Activated naive CD8-positive, alpha-beta T cell treated with anti-CD3 and anti-CD28 coated beads, Interleukin-2, amount 50 U/mL, for 24 hours (primary cell): ENCODE measurements at places on chromosomes 5 and 9.

GRCh38 chr5:81397176-81397575 is 3.2 kb upstream of the ACOT12 start:
- no peaks in the 10 kb centered on the region for H3K36me3 ChIP-seq
- no peak overlapping the region for H3K27ac ChIP-seq
- no peak for DNase-seq
- H3K4me3 ChIP-seq = no peak overlapping the region

DNA sequence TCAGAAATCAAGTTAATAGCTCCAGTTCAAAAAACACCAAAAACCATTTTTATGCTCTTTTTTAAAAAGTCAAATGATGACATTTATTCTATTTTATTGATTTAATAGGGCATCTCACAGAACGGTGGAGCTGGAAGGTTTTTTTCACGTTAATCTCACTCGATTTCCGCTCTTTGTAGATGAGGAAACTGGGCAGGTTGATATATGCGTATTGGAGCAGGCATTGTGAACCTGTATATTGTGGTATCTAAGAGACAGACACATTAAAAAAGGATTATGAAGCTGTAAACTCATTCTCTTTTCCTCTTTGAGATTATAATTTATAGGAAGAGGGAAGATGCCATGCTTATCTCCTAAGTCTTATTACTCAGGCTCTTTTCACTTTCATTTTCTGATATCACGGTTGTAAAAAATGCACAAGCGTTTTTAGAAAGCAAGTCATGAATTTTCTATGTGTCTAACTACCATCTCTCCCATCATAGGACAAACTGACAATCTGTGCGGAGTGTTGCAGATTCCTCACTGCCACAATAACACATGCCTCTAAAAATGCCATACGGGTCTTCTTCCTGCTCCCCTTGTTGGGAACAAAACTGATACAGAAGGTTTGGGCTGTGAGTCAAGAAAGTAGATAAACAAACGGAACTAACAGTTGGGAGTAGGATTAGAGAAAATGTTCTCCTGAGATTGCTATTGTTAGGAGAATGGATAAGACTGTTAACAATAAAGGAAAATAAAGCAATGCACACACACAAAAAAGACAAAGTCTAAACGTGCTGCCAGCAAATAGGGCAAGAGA is 1997.7 kb downstream of the MAT2B start:
- H3K4me1 ChIP-seq = no peaks in the 10 kb centered on the region
- no peaks in the 10 kb centered on the region for H3K27me3 ChIP-seq
- H3K27ac ChIP-seq = no peak overlapping the region

DNA sequence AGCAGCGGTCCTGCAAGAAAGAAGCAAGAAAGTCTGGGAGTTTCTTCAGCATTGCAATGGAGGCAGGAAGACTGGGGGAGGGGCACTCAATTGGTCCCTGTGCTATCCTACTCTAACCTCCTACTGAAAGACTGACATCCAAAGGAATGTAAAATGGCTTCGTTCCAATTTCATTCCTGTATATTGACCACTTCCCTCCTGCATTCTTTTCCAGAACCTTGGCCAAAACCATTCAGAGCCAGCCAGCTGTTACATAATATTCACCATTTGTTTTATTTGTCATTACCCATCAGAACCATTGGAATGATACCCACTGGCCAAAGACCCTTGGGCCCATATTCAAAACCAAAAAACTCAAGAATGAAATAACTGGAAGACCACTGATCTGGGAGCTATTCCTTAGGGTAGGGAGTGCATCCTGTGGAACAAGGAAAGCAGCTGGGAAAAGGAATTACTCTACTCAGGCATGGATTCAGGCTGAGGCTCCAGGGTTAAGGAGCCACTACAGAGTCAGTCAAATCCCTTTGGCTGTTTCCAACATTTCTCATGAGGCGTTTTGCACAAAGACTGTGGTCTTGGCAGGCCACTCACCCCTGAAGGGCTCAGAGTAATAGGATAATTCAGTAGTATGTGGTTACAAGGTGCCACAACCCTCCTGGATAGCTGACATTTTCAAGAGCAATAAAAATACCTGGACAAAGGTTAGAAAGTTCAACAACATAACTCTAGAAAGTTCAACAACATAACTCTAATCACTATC is 148.7 kb upstream of the SLC1A3 start:
- peaks cover 12% of the 10 kb centered on the region for H3K27me3 ChIP-seq
- H3K27ac ChIP-seq = no peak overlapping the region
- DNase-seq = no peak
- peaks cover 5% of the 10 kb centered on the region for H3K4me1 ChIP-seq

- H3K27ac ChIP-seq = no peak overlapping the region
- no peak overlapping the region for H3K4me3 ChIP-seq
- H3K27me3 ChIP-seq = peaks cover 13% of the 10 kb centered on the region
- H3K4me1 ChIP-seq = peaks cover 3% of the 10 kb centered on the region
These were observed 38.7 kb downstream of the PLEKHG4B start for GRCh38 chr5:130601-131131.

DNA sequence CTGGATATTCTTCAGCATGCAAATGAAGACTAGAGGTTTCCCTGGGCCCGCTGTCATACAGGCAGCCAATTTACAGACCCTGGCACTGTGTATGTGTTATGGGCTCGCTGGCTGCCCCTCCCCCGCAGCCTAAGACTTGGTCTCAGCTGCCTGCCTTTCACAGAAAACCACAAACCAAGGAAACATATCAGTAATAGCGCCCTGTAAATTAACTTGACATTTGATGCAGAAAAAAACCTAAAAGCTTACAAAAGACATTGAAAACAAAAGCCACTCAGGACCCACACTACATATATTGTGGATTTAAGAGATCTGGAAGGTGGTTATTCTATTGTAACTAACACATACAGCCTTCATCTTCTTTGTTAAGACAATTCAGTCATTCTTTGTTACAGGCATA is 287.0 kb upstream of the TMEM161B start:
- peaks cover 7% of the 10 kb centered on the region for H3K4me1 ChIP-seq
- H3K27me3 ChIP-seq = peaks cover 6% of the 10 kb centered on the region
- no peak overlapping the region for H3K4me3 ChIP-seq
- DNase-seq = no peak

DNA sequence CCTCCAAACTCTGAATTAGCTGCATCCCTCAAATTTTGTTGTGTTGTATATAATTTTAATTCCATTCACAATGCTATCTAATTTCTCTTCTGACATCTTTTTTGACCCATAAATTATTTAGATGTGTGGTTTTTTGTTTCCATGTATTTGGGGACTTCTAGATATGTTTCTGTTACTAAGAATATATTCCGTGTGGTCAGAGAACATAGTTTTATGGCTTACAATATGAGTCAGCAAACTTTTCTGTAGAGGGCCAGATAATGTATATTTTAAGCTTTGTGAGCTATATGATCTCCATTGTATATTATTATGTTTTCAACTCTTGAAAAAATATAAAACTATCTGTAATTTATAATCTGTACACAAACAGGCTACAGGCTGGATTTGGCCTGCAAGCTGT is 33.4 kb downstream of the MVB12B start:
- peaks cover 32% of the 10 kb centered on the region for H3K36me3 ChIP-seq
- peaks cover 15% of the 10 kb centered on the region for H3K4me1 ChIP-seq
- no peak for DNase-seq

GRCh38 chr5:140248414-140248813 is 54.5 kb downstream of the PFDN1 start:
- H3K27ac ChIP-seq = no peak overlapping the region
- H3K4me1 ChIP-seq = peaks cover 39% of the 10 kb centered on the region
- peaks cover 21% of the 10 kb centered on the region for H3K36me3 ChIP-seq
- H3K4me3 ChIP-seq = no peak overlapping the region
- no peak for DNase-seq

DNA sequence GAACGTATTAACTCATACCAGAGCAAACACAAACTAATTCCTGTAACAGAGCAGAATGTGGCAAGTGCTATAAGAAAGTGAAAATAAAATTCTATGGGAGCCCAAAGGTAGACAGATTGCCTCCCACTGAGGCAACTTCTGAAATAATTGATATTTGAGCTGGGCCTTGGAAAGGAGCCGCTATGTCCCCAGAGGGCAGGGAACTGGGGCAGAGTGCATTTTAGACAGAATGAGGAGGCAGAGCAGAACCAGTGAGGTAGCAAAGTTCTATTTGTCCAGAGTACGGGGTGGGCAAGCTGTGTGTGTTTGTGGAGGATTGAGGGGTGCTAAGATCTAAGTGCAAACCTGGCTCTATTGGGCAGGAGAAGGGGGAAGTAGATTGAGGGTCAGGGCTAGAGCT is 19.8 kb downstream of the CDO1 start:
- no peaks in the 10 kb centered on the region for H3K36me3 ChIP-seq
- H3K27ac ChIP-seq = no peak overlapping the region
- no peak for DNase-seq
- H3K4me3 ChIP-seq = no peak overlapping the region
- peaks cover 19% of the 10 kb centered on the region for H3K27me3 ChIP-seq

GRCh38 chr5:141778206-141778605 is 96.2 kb upstream of the ARAP3 start:
- H3K27ac ChIP-seq = peak overlapping the region; percentile 23
- H3K4me3 ChIP-seq = no peak overlapping the region
- peaks cover 4% of the 10 kb centered on the region for H3K27me3 ChIP-seq
- H3K36me3 ChIP-seq = no peaks in the 10 kb centered on the region

GRCh38 chr5:95380103-95380628 is 11.0 kb upstream of the FAM81B start:
- peaks cover 2% of the 10 kb centered on the region for H3K27me3 ChIP-seq
- no peaks in the 10 kb centered on the region for H3K36me3 ChIP-seq
- peaks cover 10% of the 10 kb centered on the region for H3K4me1 ChIP-seq
- no peak for DNase-seq
- H3K27ac ChIP-seq = no peak overlapping the region
- no peak overlapping the region for H3K4me3 ChIP-seq

DNA sequence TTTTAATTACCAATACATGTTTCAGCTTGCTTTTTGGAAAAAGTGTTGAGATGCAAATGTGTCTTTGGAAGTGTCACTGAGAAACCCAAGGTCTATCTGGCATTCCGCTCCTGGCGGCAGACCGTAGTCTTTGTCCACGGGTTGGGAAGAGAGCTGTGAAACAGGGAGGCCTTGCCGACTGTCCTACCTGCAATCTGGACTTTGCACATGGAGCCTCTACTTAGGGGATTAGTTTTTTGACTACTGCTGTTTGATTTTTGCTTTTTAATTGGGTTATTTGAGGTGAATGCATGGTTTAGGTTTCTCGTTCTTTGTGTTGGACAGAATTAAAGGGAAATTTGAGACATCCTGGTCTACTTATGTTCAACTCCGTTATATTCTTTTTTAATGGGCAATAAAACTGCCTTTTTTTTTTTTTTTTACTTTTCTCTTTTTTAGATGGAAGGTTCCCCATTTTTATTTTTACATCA is 25.7 kb downstream of the TRIO start:
- no peak for DNase-seq
- H3K27me3 ChIP-seq = peaks cover 9% of the 10 kb centered on the region
- H3K4me3 ChIP-seq = no peak overlapping the region
- no peaks in the 10 kb centered on the region for H3K36me3 ChIP-seq

GRCh38 chr5:101663543-101663942 is 632.5 kb downstream of the SLCO4C1 start:
- DNase-seq = no peak
- no peaks in the 10 kb centered on the region for H3K27me3 ChIP-seq
- H3K4me1 ChIP-seq = no peaks in the 10 kb centered on the region
- H3K36me3 ChIP-seq = no peaks in the 10 kb centered on the region

DNA sequence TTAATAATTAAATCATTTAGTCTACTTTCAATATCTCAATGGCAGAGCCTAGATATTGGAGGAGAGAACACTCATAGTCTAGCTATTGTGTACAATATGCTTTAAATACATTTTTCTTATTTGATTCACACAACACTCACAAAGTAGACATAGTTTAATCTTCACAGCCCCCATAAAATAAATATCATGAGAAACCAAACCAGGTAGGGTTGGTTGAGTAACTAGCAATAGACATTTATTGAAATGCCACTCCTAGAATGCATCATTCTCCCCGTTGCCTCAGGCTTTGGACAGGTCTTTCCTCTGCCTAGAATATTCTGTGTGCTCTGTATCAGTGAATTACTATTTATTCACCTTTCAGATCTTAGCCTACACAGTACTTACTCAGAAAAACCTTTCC is 141.9 kb downstream of the CEMIP2 start:
- no peak overlapping the region for H3K4me3 ChIP-seq
- no peaks in the 10 kb centered on the region for H3K27me3 ChIP-seq
- DNase-seq = no peak
- no peaks in the 10 kb centered on the region for H3K4me1 ChIP-seq

DNA sequence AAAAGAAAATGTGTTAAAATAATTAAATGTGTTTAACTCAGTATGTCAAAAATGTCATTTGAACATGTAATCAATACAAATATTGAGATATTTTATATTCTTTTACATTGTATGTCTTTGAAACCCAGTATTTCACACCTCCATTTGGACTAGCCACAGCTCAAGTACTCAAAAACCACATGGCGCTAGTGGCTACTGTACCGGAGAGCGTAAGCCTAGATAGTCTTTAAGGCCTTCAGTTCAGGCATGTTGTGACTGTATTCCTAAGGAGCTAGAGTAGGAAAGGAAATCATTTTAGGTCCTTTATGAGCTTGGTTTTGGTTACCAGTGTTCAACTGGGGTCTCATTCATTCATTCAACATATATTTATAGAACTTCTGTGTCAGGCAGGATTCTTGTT is 12.8 kb downstream of the FBXW2 start:
- H3K27ac ChIP-seq = no peak overlapping the region
- no peaks in the 10 kb centered on the region for H3K27me3 ChIP-seq
- H3K4me1 ChIP-seq = peaks cover 22% of the 10 kb centered on the region
- no peak for DNase-seq
- peaks cover 63% of the 10 kb centered on the region for H3K36me3 ChIP-seq
- H3K4me3 ChIP-seq = no peak overlapping the region

DNA sequence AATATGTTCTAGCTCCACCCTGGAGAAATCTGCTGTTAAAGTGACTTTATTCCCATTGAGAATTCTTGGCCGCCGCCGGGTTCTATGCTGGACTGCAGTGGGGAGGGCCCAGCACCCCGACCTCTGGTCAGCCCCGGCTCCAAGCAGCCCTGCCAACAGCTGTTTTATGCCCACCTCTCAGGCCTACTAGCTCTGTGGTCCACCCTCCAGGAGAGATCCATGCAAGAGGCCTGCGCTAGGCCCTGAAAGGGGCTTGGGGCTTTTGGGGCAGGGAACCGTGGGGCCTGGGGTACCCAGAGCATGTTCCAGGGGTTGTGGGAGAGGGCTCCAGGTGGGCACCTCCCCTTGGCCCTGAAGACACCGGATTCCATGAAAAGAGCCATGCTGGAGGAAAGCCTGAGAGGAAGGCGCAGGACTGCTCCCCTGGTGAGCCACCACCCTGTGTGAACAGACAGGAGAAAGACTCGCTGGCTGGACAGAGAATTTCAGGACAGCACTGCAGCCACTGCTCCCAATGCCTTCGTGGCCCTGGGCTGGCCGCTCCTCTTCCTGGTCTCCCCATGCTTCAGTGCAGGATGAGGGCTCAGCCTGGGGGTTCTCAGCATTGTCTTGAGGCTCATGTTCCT is 44.6 kb upstream of the RUFY1 start:
- H3K4me1 ChIP-seq = peaks cover 8% of the 10 kb centered on the region
- no peak overlapping the region for H3K27ac ChIP-seq
- H3K27me3 ChIP-seq = no peaks in the 10 kb centered on the region
- H3K36me3 ChIP-seq = no peaks in the 10 kb centered on the region
- no peak for DNase-seq

- peaks cover 5% of the 10 kb centered on the region for H3K4me1 ChIP-seq
- H3K27ac ChIP-seq = no peak overlapping the region
- peaks cover 56% of the 10 kb centered on the region for H3K27me3 ChIP-seq
- peaks cover 4% of the 10 kb centered on the region for H3K36me3 ChIP-seq
- peak; percentile 42 for DNase-seq
These were observed 1.7 kb downstream of the CPLX2 start for GRCh38 chr5:175873088-175873454.
